ENCODE measurements at places on chromosomes 16 and 17.

- DNase-seq, result no peak
These were observed 12.3 kb downstream of the TRPV1 start for GRCh38 chr17:3596804-3597464.

DNA sequence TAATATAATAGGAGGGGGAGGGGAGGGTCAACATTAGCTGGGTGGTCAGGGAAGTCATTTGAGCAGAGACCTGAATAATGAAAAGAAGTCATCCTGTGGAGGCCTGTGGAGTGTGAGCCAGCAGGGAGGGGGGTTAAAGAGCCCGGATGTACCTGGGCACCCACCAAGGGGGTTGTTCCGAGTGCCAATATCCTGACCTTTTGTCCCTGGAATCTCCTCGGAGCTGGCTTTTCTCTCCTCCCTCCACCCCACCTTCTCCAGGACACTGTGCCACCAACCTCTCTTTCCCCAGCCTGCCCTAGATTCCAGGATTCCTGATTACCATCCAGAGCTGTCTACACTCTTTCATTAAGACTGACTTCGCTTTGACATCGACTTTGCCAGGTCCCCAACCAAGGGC lies 6.2 kb downstream of the SHBG start:
- no peak for DNase-seq

DNA sequence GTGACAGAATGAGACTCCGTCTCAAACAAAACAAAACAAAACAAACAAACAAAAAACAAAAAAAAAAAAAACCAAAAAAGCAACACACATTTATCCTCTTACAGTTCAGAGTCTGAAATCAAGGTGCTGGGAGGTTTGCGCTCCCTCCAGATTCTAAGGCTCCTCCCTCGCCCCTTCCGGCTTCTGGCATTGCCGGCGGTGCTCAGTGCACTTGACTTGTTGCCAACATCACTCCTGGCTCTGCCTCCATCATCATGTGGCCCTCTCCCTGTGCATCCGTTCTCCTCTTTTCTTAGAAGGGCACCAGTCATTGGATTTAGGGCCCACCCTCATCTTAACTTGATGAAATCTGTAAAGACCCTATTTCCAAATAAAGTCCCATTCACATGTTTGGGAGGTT lies 73.8 kb downstream of the RBFOX3 start:
- no peak for DNase-seq

GRCh38 chr16:74188856-74189255 lies 107.8 kb upstream of the PSMD7 start:
- no peak for DNase-seq

DNA sequence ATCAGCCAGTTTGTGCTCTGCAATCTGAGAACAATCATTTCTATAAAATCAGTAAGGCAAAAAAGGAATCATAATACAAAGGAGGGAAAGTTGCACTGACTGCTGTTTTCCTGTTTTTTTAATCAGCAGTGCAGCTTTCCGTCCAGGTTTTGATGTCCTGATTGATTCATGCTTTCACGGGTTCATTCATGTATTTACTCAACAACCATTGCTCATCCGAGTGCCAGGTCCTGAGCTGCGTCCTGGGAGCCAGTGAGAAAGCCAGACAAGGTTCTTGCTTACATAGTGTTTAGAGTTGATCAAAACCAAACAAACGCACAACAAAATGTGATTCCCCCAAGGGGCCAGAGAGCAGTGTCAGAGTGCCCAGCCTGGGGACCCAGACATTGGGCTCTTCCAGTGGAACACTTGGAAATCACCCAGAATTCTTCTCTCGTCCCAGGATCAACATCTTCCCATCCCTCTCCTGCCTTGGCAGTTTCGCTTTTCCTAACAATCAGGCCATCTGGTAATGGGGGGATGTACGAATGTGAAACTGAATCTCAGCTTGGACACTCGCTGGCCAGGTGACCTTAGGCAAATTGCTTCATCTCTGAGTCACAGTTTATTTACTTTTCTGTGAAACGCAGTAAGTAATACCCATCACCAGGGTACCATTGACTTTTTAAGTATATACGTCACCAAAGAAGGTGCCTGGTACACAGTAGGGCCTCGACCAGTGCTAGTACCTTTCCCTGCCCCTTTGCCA lies 13.3 kb upstream of the C1QL1 start:
- DNase-seq, result no peak

DNA sequence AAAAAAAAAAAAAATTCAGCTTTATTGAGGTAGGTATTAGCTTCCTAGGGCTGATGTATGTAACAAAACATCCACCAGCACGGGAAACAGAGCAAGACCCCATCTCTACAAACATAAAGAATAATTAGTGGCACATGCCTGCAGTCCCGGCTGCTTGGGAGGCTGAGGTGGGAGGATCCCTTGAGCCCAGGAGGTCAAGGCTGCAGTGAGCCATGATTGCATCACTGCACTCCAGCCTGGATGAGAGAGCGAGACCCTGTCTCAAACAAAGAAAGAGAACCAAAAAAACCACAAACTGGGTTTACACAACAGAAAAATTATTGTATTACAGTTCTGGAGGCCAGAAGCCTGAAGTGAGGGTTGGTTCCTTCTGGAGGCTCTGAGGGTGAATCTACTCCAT lies 4.0 kb upstream of the MMP25 start:
- DNase-seq, result no peak

DNA sequence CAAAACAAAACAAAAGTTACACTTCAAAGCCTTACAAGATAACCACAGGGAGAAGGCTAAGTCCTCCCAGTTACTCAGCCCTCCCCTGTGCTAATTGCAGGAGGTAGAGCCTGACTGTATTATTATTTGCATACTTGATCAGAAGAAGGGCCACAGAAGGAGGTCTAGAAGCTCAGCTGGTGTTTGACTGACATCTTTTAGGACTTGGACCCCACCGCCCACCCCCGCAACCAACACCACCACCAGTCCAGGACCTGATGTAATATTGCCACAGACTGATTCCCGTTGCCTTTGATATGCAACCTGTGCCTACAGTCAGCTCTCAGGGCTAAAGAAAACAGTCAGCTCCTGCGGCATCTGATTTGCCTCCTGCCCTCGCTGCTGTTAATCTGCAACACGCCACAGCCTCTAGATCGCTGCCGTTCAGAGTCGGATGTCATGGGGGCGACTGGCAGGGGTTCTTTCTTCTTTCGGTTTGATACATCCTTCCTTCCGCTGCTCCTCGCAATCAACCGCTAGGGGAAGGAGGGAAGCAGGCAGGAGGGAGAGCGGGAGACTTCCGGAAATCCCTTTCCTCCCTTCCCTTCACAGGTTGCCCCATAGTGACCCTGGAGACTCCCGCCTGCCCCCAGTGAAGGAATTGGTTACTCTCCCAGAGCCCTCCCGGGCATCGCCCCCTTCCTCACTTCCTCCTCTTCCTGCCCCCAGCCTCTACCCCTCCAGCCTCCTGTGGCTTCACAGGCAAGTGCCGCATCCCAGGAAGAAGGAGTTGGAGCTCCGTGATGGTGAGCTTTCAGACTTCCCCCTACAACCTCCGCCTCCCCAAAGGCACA lies 90.5 kb upstream of the SOX9 start:
- DNase-seq, result peak; percentile 50

GRCh38 chr16:28974437-28975157 lies at the start of gene SPNS1:
Gene SPNS1 (plus strand): TSS chr16:28974778. CDS start chr16:28975152, 374 bp downstream.
- peak; percentile 63 for DNase-seq

- DNase-seq, result no peak
These were observed 9.8 kb downstream of the ST6GALNAC1 start for GRCh38 chr17:76633628-76634328.

DNA sequence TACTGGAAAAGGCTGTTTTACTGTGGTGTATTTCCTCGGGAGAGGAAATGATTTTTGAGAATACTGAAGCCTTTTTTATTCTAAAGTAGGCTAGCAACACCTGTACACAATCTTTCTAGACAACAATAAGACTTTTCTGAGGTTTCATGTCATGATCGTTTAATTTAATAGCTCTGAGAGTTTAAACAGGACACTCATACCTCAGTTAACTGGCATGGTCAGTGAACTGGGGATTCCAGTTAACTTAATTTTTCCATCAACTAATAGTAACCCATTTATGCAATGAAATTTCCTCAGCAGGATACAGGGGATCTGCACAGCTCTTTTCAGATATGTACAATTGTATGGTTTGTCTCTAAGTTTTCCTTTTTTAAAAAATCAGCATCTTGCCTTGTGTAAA lies 262.6 kb downstream of the NTN1 start:
- DNase-seq, result no peak

DNA sequence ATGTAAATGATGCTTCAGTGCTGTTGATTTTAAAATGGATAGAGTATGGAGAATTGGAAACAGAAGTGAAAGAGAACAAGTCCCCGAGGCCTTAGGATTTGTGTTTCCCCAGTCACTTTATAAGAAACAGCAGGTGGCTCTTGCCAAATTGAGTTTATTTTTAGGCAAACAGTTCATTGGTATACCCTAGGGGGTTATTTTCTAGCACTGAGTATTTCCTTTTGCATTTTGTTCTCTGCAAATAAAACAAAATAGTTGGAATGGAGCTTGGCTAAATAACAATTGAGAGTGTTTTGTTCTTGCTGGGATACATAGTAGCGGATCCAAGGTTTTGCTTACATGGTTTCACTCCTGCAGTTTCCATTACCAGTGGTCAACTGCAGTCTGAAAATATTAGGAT lies 591.1 kb upstream of the C16orf82 start:
- DNase-seq, result peak; percentile 69

DNA sequence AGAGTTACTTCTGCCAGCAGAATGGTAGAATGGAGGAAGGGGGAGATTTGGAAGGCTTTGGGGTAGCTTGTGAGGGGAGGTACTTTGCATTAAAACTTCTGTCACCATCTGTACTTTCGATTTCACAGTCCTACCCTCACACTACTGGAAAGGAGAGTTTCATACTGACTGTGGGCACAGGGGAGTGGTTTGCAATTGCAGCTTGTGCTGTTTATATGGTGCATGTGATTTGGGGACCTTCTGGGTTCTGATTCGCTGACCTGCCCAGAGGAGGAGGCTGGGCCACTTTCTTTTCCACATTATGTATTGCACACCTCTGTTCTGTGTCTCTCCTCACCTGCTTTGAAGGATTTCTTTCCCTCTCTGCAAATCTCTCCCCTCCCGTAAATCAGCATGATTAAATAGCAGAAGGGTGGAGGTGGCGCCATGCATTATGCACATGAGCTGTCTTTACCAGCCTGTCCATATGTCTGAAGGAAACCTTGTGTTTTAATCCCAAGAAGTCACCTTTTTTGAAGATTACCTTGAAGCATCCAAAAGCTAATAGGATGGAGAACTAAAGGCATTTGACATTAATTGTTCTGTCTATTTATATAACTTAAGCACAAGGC lies 90.9 kb downstream of the RBFOX1 start:
- no peak for DNase-seq

- no peak for DNase-seq
These were observed 44.5 kb downstream of the SOX9 start for GRCh38 chr17:72165192-72165866.

- no peak for DNase-seq
These were observed 39.2 kb upstream of the IRX3 start for GRCh38 chr16:54325616-54326265.

GRCh38 chr17:7043497-7044198 lies at the start of gene SLC16A11:
Gene SLC16A11 (minus strand): TSS chr17:7044092. CDS start chr17:7043513, 579 bp downstream.
- peak; percentile 65 for DNase-seq

DNA sequence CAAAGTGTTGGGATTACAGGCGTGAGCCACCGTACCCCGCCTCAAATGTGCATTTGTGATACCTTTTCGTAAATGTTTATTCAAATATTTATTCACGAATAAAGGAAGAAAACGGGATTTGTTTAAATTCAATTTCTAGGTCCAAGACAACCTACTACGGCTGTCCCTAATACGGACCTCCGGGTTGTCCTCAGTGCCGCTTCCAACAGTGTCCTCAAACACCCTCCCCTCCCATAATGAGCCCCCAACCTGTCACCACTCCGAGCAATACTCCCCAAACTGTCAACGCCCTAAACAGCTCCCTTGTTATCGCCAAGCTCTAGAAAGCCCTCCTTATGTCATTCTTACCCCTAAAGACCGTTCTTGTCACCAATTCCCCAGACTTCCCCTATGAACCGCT lies 539 bp upstream of the GABARAPL2 start:
- no peak for DNase-seq

GRCh38 chr16:7742626-7743025 lies 410.0 kb downstream of the RBFOX1 start:
- no peak for DNase-seq

GRCh38 chr17:40460604-40460967 lies 17.3 kb downstream of the IGFBP4 start:
- DNase-seq, result peak; percentile 28

GRCh38 chr16:89973235-89973634 lies 24.7 kb downstream of the DEF8 start:
- no peak for DNase-seq

GRCh38 chr17:39081851-39082250 lies 69.6 kb downstream of the PLXDC1 start:
- no peak for DNase-seq

DNA sequence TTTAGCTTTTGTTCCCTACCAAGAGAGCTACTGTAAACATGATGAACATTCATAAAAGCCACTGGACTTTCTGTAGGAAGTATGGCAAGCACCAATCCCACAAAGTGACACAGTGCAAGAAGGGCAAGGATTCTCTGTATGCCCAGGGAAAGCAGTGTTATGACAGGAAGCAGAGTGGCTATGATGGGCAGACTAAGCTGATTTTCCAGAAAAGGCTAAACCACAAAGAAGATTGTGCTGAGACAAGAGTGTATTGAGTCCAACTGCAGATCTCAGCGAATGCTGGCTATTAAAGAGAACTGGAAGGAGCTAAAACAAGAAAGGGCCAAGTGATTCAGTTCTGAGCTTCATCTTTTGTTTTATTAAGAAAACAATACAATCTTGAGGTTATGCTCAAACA lies 60.5 kb upstream of the EFCAB3 start:
- DNase-seq, result no peak

- DNase-seq, result no peak
These were observed 636 bp downstream of the WWOX start for GRCh38 chr16:78100112-78100467.

GRCh38 chr16:24553983-24554382 lies 14.6 kb downstream of the RBBP6 start:
- no peak for DNase-seq

DNA sequence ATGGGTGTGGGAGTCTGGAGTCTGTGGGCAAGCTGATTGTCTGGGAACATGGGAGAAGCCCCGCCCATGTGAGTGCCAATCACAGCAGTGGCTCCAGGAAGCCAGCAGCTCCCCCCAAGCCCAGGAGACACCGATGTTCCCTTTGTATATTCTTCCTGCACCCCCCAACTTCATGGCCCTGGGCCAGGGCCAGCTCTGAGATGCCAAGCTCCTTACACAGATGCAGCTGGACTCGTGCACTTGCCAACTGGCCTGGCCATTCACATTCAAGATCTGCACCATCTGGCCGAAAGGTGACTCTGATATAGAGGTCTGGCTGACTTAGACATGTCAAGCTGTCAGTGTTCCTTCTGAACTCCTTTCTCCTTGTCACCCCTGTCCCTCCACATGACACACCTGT lies 50.5 kb downstream of the CACNG5 start:
- DNase-seq, result no peak

GRCh38 chr17:59378675-59379074 lies 47.2 kb downstream of the YPEL2 start:
- DNase-seq, result no peak

- DNase-seq, result no peak
These were observed 477 bp downstream of the NTAN1 start for GRCh38 chr16:15055141-15056053.
